Naive thymus-derived CD4-positive, alpha-beta T cell (primary cell): ENCODE measurements at places on chromosomes 4 and X. TPM values are rescaled to one million over a fixed set of nuclear protein-coding genes. Genes with fewer than 3 reads are reported as not detected.

SPANXD gene
- not detected for total RNA-seq

TEX11 gene
- total RNA-seq, result not detected

ZAR1 gene
- total RNA-seq, result not detected

ARR3 gene
- not detected for total RNA-seq

CSAG1 gene
- not detected for total RNA-seq

HAND2 gene
- not detected for total RNA-seq

PF4V1 gene
- not detected for total RNA-seq

USP17L17 gene
- not detected for total RNA-seq

ADH7 gene
- total RNA-seq, result not detected

- H3K27ac ChIP-seq, result no peak overlapping the region
- no peak overlapping the region for H3K4me3 ChIP-seq
- no peak for DNase-seq
- H3K27me3 ChIP-seq, result no peaks in the 10 kb centered on the region
- H3K36me3 ChIP-seq, result no peaks in the 10 kb centered on the region
- no peaks in the 10 kb centered on the region for H3K4me1 ChIP-seq
These were observed 82.3 kb downstream of the PRSS12 start for GRCh38 chr4:118270492-118270891.

GRCh38 chr4:66182636-66183035 lies 512.3 kb upstream of the EPHA5 start:
- H3K4me3 ChIP-seq, result no peak overlapping the region
- no peaks in the 10 kb centered on the region for H3K36me3 ChIP-seq
- DNase-seq, result no peak
- H3K27ac ChIP-seq, result no peak overlapping the region

- no peaks in the 10 kb centered on the region for H3K27me3 ChIP-seq
- no peak overlapping the region for H3K4me3 ChIP-seq
- no peak overlapping the region for H3K27ac ChIP-seq
- no peaks in the 10 kb centered on the region for H3K4me1 ChIP-seq
- no peaks in the 10 kb centered on the region for H3K36me3 ChIP-seq
- no peak for DNase-seq
These were observed 13.7 kb downstream of the RASSF6 start for GRCh38 chr4:73606465-73606974.

GRCh38 chr4:75034523-75034922 lies 101.6 kb downstream of the PARM1 start:
- no peaks in the 10 kb centered on the region for H3K4me1 ChIP-seq
- no peaks in the 10 kb centered on the region for H3K36me3 ChIP-seq
- no peak for DNase-seq
- no peak overlapping the region for H3K27ac ChIP-seq
- no peak overlapping the region for H3K4me3 ChIP-seq

- no peaks in the 10 kb centered on the region for H3K36me3 ChIP-seq
- H3K27ac ChIP-seq, result no peak overlapping the region
- DNase-seq, result no peak
- no peaks in the 10 kb centered on the region for H3K4me1 ChIP-seq
These were observed 72.7 kb upstream of the BOD1L1 start for GRCh38 chr4:13700021-13700857.

- DNase-seq, result no peak
- H3K36me3 ChIP-seq, result peaks cover 28% of the 10 kb centered on the region
- H3K4me3 ChIP-seq, result no peak overlapping the region
- H3K27ac ChIP-seq, result no peak overlapping the region
- no peaks in the 10 kb centered on the region for H3K27me3 ChIP-seq
These were observed 3.4 kb downstream of the TFE3 start for GRCh38 chrX:49039598-49040375.

- no peak overlapping the region for H3K27ac ChIP-seq
- H3K36me3 ChIP-seq, result no peaks in the 10 kb centered on the region
- no peak overlapping the region for H3K4me3 ChIP-seq
- DNase-seq, result no peak
- no peaks in the 10 kb centered on the region for H3K4me1 ChIP-seq
These were observed 11.2 kb downstream of the DAPP1 start for GRCh38 chr4:99827857-99828256.

DNA sequence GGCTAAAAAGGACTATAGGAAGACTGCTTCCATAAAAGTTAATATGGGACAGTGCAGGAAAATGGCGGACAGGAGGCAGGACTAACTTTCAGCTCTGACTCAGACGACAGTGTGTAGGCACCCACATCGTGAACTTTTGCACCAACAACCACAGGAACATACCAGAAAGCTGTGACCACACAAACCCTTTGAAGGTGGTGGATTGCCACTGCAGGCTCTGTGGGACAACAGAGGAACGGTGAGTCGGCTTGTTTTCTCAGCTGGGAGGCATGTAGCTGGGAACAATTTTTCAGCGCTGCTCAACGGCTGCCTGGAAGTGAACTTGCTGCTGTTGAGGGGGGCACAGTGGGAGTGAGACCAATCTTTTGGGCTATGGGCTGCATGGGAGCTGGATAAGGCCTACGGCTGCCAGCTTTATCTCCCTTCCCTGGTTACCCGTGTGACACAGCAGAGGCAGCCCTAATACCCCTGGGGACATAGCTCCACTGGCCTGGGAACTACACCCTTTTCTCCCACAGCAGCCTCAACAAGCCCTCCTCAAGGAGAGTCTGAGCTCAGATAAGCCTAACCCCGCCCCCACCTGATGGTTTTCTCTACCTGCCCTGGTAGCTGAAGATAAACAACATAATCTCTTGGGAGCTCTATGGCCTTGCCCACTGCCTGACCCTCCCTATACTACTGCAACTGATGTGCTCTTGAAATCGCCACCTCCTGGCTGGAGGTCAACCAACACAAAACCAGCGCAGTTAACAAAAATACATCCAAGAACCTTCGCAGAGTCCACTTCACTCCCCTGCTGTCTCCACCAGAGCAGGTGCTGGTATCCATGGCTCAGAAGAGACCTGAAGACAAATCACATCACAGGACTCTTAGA lies 1537.0 kb downstream of the C4orf33 start:
- no peak overlapping the region for H3K4me3 ChIP-seq
- no peaks in the 10 kb centered on the region for H3K36me3 ChIP-seq
- DNase-seq, result no peak
- H3K27me3 ChIP-seq, result no peaks in the 10 kb centered on the region
- no peaks in the 10 kb centered on the region for H3K4me1 ChIP-seq

DNA sequence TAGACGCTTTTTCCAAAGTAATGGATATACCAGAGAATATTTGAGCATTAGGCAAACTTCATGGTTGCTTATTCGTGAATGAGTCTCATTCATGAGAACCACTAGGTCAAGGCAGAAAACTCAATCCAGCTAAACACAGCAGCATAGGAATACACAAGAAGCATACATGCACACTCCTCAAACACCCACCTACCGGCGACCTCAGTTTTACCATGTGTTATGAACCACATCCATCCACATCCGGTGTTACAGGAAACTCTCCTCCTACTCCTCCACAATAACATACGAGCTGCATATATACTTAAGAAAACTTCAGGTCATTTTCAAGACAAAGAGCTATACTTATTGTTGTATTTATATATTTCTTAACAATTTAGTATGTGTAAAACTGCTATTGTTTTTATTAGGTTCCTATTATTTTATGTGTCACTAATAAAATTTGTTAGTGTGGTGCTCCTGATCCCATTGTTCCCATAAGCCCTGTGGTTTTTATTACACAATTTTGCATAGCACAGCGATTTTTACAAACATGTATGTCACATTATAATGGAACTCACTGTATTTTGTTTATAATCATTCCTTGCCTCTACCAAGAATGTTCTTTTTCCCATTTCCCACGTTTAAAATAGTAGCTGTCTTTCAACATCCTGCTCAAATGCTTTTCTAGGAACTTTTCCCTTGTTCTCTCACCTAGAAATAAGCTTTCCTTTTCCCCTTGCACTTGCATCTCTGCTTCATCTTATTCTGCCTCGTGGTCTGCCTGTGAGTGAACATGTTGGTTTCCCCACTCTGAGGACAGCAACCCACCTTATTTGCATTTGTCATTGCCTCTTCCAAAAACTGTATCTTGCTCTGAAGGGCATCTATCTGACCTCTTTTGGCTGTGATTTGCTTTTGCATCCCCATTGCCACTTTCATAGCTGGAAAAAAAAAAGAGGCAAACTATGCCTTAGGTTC lies 48.3 kb downstream of the STBD1 start:
- DNase-seq, result peak; percentile 3
- peaks cover 7% of the 10 kb centered on the region for H3K4me1 ChIP-seq
- H3K36me3 ChIP-seq, result no peaks in the 10 kb centered on the region
- no peaks in the 10 kb centered on the region for H3K27me3 ChIP-seq

DNA sequence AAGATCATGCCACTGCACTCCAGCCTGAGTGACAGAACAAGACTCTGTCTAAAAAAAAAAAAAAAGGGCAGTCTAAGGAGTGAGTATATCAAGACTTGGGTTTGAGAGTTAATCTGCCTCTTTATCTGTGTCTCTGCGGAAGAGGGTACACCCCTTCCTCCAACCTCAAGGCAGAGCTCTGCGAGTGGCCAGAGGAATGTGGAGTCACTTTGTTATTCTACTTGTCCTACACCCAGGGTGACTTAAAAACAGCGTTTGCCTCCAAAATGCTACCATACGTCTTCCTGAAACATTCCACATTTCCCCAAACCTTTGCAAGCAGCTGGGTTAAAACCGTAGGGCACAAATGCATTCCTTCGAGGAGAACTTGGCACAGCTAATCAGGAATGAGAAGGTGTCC lies 199.9 kb downstream of the SHOX start:
- no peaks in the 10 kb centered on the region for H3K4me1 ChIP-seq
- H3K27ac ChIP-seq, result no peak overlapping the region
- H3K4me3 ChIP-seq, result no peak overlapping the region
- H3K27me3 ChIP-seq, result no peaks in the 10 kb centered on the region

GRCh38 chr4:101593666-101594065 lies 196.9 kb upstream of the BANK1 start:
- no peak for DNase-seq
- no peaks in the 10 kb centered on the region for H3K27me3 ChIP-seq
- no peaks in the 10 kb centered on the region for H3K4me1 ChIP-seq
- H3K36me3 ChIP-seq, result no peaks in the 10 kb centered on the region

DNA sequence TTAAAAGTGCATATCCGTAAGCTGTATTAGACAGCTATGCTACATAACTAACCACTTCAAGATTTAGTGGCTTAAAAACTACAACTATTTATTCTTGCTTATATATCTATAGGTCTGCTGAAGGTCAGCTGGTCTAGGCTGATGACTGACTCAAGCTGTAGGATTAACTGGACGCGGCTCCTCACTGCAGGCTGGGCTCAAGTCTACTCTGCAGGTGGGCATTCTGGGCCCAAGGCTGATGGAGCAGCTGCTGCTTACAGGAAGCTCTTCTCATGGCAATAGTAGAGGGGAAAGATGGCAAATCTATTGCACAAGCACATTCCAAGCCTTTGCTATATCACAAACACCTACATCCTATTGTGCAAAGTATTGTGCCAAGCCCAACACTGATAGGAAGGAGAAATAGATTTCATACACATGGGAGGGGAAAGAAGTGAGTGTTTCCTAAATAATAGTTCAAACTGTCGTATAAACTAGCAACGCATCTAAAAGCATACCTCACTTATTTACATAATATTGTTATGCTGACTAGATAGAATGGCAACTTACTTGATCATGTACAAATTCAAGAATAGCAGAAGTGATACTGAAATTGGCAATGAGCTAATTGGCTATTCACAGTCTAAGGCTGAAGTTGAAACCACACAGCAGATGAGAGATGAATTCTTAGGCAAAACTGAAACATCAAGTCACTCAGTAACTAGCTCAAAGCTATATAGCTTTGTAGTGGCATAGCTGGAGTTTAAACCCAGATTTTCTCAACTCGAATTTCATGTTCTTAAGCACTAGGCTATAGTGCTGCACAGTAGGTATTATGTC lies 263.8 kb downstream of the NKX6-1 start:
- H3K27me3 ChIP-seq, result no peaks in the 10 kb centered on the region
- no peak overlapping the region for H3K4me3 ChIP-seq
- DNase-seq, result no peak
- no peaks in the 10 kb centered on the region for H3K36me3 ChIP-seq
- H3K4me1 ChIP-seq, result no peaks in the 10 kb centered on the region

DNA sequence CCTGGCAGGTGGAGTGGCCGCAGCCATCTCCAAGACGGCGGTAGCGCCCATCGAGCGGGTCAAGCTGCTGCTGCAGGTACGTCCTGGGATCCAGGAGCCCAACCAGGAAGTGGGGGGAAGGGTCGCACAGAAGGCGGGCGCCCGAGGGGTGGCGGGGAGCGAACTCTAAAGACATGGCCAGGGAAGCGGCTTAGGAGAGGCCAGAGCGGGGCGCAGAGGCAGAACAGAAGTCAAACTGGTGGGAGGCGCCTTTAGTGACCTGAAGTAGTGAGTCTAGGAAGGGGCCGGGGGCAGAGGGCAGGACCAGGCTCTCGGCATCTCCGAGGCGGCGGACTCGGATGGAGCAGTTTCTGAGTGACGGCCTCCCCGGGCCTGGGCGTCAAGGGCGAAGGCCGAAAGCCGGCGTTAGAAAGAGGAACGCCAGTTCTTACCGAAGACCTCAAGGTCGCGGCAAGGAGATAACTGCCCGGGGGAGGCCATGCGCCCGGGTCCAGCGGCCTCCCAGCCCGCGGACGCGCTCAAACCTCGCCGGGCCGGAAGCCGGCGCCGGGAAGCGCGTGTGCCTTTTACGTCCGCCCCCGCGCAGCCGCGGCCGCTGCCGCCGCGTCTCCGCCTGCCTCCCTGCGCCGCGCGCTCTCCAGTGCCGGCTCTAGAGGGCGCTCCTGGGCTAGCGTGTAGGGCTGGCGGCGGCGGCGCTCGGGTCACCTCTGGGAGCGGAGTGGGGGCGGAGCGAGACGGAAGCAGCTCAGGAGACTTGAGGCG lies 488 bp downstream of the SLC25A5 start:
- peak; percentile 90 for DNase-seq
- H3K27me3 ChIP-seq, result no peaks in the 10 kb centered on the region
- H3K4me1 ChIP-seq, result peaks cover 5% of the 10 kb centered on the region
- peak overlapping the region; percentile 99 for H3K27ac ChIP-seq
- peak overlapping the region; percentile 87 for H3K4me3 ChIP-seq
- peaks cover 4% of the 10 kb centered on the region for H3K36me3 ChIP-seq

DNA sequence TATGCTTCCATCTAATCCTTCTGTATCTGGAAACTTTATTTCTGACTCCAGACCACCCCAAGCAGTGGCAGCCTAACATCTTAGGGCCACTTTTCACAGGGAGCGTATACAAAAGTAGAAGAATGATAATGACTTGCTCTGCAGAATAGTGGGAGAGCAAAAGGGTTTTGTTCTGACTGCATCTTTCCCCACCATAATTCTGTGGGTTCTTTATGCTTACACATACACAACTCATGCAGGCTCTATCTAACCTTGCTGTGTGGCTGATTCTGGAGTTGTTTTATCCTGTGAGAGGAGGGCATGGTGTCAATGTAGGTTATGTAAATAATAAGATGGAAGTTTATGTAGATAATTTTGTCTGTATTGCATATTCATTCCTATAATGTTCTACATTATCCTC lies 42.4 kb upstream of the NDNF start:
- no peaks in the 10 kb centered on the region for H3K36me3 ChIP-seq
- peaks cover 3% of the 10 kb centered on the region for H3K4me1 ChIP-seq
- no peak overlapping the region for H3K4me3 ChIP-seq
- no peak for DNase-seq
- H3K27me3 ChIP-seq, result no peaks in the 10 kb centered on the region
- no peak overlapping the region for H3K27ac ChIP-seq

DNA sequence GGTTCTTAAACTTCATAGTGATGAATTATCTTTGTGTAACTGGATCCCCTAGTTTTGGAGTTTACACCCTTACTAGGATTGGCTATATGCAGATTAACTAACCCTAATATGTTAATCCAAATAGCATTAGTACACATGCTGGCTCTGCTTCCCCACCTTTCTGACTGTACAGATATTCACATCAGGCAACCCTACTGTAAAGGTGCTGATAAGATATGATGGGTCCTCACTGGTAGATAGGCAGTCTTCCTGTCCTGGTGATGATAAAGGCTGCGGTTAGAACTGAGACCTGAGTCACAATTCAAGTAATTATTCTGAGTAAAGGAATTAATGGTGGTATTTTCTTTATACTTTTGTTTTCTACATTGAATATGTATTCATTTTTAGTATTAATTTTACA lies 118.6 kb downstream of the COL4A5 start:
- no peak overlapping the region for H3K27ac ChIP-seq
- H3K4me3 ChIP-seq, result no peak overlapping the region
- H3K4me1 ChIP-seq, result no peaks in the 10 kb centered on the region
- DNase-seq, result no peak
